ENCODE measurements at places on chromosomes 5 and 9.
A peak's percentile ranks its signal among the peaks of the same experiment; 100 is the strongest.

GRCh38 chr5:156497804-156498208, 170.8 kb downstream of the SGCD start:
- no peak for DNase-seq

DNA sequence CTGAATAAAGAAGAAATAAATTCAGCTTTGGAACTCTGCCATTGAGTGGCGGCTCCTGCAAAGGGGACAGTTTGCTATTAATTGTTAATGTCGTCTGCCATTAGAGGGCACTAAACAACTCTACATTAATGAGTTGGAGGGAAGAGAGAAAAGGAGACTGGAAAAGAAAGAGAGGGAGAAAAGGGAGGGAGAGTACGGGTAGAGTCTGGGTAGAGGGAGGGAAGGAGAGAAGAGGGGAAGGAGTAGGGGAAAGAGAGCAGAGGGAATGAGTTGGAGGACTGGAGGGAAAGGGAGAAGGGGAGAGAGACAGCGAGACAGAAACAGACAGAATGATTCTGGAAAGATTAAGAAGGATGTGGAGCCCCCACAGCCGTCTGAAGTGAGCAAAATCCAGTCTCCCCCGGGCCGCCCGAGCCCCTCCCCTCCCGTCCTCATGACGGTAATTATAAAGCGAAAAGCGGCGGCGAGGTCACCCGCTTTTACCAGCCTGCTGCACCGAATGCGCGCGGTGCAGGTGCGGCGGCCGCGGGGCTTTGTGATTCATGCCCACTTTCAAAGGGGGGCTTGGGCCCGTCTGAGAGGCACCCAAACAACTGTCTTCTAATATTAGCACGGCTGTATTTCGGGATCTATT, 1.9 kb upstream of the FST start:
- DNase-seq: no peak

- peak; percentile 73 for DNase-seq
Measured at GRCh38 chr9:1231998-1232919, 182.1 kb downstream of the DMRT2 start.

- DNase-seq: no peak
Measured at GRCh38 chr5:175696139-175696854, 38.4 kb downstream of the HRH2 start.

DNA sequence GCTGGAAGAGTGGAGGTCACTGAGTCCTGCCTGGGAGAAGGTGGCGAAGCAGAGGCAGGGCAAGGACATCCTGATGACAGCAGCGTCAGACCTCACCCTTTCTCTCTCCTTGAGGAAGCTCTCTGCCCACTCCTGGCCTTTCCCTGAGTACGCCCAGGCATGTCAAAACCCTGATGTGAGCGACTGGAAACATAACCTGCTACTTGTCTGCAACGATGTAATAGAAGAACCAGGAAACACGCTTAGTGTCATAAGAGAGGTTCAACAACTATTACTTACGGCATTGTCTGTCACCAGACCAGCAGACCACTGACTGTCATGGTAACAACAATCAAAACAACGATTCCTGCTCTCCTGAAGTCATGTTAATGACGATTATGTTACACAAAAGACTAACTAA, 152.4 kb downstream of the ACTL7B start:
- no peak for DNase-seq

DNA sequence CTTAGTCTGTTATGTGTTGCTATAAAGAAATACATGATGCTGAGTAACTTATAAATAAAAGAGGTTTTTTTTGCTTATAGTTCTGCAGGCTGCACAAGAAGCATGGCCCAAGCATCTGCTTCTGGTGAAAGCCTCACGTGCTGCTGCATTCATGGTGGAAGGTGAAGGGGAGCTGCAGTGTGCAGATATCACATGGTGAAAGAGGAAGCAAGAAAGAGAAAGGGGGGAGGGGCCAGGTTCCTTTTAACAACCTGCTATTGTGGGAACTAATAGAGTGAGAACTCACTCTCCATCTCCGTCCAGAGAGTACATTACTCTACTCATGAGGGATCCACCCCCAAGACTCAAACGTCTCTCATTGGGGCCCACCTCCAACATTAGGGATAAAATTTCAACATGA, 12.5 kb upstream of the PARP8 start:
- DNase-seq: no peak

DNA sequence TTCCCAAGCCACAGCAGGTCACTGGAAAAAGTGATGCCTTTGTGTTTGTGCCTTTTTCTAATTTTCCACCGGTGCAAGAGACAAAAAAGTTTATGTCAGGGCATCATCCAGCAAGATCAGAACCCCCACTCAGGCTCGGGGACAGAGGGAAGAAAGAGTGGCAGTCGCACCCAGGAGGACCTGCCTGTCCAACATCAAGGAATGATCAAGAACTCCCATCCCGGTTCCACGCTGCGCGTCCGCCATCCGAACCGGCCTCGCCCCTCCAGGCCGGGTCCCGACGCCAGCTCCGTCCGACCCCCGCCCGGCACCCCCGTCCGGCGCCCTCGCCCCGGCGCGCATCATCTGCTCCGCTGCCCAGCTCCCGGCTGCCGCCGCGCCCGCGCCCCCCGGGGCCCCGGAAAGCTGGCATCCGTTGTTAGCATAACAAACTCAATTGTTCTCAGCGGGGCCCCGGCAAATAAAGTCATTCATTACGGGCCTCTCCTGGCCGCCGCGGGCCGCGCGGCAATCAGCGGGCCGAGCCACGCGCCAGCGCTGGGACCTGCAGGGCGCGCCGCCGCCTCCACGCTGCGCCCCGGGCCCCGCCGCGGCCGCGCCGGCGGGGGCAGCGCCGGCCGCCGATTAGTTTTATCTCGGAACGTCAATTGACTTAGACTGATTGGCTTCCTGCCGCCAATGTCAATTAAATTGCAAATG, 48.1 kb downstream of the PAX5 start:
- DNase-seq: no peak

DNA sequence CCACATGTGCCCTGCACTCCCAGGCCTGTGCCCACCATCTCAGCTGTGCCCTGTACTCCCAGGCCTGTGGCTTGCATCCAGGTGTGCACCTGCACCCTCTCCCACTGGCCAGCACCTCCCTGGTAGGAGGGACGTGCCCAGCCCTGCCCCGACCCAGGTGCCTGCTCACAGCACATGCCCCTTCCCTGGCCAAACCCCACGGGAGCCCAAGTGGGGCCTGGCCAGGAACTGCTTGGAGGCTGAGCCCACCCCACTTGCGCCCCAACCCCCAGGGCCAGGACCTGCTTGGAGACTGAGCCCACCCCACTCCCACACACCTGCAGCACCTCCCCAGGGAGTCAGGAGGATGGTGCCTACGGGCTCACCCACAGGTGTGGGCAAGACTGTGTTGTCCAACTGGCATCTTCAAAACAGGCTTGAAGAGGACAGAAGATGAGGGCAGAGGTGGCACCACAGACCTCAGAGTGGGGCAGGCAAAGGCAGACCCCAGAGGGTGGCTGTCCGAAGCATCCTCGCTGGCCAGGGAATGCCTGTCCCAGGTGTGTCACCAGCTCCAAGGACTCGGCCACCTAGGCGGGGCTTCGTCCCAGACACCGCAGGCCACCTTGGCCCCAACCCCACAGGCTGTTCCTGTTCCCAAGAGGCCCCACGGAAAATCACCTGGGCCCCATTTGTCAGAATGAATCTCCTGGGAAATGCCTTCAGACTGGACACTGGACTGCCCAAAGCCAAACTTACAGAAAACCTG, 10.8 kb downstream of the ZDHHC11B start:
- DNase-seq: no peak

DNA sequence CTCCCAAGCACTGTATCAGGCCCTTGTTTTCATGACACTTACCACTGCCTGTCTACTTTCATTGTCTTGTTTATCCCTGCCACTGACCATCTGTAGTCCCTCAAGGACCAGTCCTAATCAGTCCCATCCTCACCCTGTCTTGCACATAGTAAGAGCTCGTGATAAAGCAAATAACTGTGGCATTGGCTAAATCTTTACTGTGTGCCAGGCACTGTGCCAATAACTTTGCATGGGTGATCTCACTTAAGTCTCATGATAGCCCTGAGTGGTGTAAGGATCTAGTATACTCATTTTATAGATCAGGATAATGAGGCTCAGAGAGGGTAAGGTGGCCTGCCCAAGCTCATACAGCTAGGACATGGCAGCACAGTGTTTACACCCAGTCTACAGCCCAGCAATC, 5.6 kb downstream of the CDX1 start:
- DNase-seq: no peak

- no peak for DNase-seq
Measured at GRCh38 chr5:55829956-55830355, 21.2 kb upstream of the IL31RA start.

- DNase-seq: no peak
Measured at GRCh38 chr5:109929376-109929775, 239.6 kb downstream of the MAN2A1 start.

DNA sequence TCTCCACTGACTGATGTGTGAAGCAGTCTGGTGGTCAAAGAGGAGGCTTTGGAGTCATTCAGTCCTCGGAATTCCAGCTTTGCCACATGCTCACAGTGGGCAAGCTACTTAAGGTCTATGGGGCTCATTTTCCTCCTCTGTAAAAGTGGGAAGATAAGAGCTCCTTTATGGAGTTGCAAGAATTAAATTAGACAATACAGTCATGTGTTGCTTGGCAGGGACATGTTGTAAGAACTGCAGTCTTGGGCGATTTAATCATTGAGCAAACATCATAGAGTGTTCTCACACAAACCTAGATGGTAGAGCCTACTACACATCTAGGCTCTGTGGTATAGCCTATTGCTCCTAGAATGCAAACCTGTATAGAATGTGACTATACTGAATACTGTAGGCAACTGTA, 253.9 kb downstream of the SH3GL2 start:
- DNase-seq: no peak

DNA sequence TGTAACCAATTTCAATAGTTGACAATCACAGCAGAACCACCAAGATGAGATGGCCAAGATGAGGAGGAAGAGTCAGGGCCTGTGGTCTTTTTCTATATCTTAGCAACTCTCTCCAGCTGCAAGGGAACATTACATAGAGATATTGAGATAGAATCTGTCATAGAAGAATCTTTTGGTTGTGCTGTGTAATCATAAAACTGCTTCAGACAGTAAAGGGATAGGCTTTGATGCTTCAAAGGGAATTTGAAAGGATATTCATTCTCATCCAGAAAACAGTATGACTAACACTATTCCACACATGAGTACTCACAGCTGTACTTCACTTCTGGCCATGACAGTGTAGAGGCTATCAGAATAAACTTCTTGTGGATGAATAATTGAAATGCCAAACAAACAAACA, 145.9 kb downstream of the YIPF5 start:
- DNase-seq: peak; percentile 22

- no peak for DNase-seq
Measured at GRCh38 chr5:45508135-45508534, 188.0 kb downstream of the HCN1 start.

DNA sequence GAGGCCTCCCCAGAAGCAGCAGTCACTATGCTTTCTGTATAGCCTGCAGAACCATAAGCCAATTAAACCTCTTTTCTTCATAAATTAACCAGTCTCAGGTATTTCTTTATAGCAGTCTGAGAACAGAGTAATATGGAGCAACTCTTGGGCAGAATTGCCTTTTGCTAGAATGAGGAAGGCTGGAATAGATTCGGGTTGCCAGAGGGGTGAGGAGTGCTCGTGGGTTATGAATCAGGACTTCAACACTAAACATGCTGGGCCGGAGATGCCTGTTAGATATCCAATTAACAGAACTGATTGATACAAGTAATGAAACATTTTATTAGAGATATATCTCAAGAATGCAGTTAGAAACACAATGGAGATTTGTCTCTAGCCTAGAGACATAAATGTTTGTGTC, 140.9 kb upstream of the MAP3K1 start:
- DNase-seq: no peak

GRCh38 chr5:5246736-5247135, 106.6 kb downstream of the ADAMTS16 start:
- DNase-seq: no peak

DNA sequence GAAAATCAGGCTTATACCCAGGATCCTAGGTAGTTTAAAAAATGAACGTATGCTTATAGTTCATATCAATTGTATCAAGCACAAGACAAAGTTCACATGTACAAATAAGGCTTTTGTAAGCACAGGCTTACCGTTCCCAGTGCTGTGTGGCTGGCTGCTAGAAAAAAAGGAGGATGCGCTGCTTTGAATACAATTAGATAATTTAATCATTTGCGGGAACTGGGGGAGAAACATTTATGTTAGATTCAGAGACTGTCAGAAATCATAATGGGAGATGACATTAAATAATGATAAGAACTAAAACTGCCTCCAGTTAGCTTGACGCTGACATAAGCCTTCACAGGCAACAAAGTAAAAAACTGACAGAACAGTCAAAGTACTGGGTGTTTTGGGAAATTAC, 93.2 kb downstream of the FNBP1 start:
- DNase-seq: no peak

GRCh38 chr5:144453753-144454152, 283.1 kb downstream of the KCTD16 start:
- DNase-seq: no peak

All from BJ (cell line).